ENCODE measurements at places on chromosomes 13 and 19.

GRCh38 chr13:31963631-31964030 is 67.9 kb upstream of the FRY start:
- DNase-seq, result no peak

GRCh38 chr13:77724092-77724491 is 26.6 kb downstream of the SLAIN1 start:
- no peak for DNase-seq

DNA sequence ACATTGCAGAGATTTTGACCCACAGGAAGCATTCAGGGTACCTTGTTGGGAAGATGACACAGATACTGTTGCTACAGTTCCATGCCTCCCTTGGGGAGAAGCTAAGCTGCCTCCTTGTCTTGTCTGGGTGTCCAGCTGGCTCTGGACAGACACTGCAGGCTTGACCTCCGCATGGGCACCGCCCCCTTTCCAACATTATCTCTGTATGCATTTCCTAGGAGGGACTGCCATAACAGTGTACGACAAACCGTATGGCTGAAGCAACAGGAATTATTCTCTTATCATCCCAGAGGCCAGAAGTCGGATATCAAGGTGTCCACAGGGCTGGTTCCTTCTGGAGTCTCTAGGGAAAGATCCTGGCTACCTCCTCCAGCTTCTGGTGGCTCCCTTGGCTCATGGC is 67.0 kb upstream of the USE1 start:
- no peak for DNase-seq

- DNase-seq, result no peak
Observed at GRCh38 chr13:76887076-76887563, 915 bp upstream of the KCTD12 start.

GRCh38 chr13:19151581-19152263 is 29.9 kb downstream of the TUBA3C start:
- DNase-seq, result no peak

GRCh38 chr13:78841358-78841963 is 182.5 kb upstream of the OBI1 start:
- no peak for DNase-seq

DNA sequence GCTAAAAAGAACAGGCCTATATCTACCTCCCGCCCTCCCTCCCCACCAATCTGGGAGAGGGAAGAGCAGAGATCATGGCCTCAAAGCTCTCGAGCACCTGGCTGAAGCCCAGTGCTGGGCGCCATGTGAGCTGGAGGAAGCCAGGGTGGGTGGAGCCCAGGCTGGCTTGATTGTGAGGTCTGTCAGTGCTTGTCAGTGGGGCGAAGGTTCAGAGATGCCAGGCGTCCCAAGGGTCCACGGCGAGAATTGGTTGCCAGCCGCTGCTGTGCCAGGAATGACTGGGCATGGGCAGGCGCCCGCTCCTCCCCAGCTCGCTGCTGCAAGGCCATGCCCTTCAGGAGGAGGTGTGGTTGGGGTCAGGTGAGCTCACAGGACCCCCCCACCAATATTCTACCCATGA is 11.5 kb downstream of the BEST2 start:
- DNase-seq, result no peak

GRCh38 chr19:5403968-5404640 is 51.1 kb upstream of the ZNRF4 start:
- no peak for DNase-seq

- no peak for DNase-seq
Observed at GRCh38 chr13:80477661-80478443, 136.9 kb upstream of the SPRY2 start.

- no peak for DNase-seq
Observed at GRCh38 chr13:110157718-110158117, 149.2 kb downstream of the COL4A1 start.

- DNase-seq, result no peak
Observed at GRCh38 chr19:28258829-28259228, 954.1 kb downstream of the UQCRFS1 start.

GRCh38 chr13:80100636-80101035 is 240.3 kb downstream of the SPRY2 start:
- DNase-seq, result no peak

- no peak for DNase-seq
Observed at GRCh38 chr13:94181461-94182107, 297.9 kb downstream of the DCT start.
